Tongue (tissue), 3 donors: ENCODE measurements at places on chromosomes 7 and 10.
A peak's percentile ranks its signal among the peaks of the same experiment; 100 is the strongest.

DNA sequence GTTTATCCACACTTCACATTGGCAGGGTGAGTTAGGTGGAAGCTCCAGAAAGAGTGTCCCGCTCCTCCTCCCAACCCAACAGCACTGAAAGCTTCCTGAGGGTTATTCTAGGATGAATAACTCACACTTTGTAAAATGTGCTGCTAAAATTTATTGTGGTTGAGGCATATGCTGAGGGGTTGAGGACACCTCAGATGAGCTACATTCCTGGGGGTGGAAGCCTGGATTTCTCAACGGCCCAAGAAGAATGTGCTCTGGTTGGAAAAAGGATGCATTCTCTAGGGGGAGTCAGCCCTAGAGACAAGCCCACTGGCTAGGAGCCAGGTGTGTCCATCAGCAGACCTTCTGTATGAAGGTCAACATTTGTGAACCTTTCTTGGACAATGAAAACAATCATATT is 91.5 kb upstream of the PDE1C start:
- no peak for DNase-seq

DNA sequence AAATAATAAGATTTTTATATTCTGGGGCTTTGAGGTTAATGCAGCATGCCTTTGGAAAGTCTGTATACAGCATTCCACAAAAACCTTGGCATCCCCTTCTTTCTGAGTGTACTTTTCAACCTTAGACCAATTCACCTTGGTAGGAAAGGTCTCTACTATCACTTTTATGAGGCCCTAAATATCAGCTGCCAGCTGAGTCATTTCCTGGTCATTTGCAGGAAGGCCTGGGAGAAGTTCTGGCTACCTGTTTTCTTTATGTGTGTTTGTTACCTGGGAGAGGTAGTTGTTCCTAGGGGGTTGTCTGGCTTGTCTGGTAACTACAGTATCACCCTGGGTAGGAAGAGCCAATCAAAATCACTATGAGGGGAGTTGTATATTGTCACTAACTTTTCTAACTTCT is 4.1 kb downstream of the SPAM1 start:
- DNase-seq: no peak

DNA sequence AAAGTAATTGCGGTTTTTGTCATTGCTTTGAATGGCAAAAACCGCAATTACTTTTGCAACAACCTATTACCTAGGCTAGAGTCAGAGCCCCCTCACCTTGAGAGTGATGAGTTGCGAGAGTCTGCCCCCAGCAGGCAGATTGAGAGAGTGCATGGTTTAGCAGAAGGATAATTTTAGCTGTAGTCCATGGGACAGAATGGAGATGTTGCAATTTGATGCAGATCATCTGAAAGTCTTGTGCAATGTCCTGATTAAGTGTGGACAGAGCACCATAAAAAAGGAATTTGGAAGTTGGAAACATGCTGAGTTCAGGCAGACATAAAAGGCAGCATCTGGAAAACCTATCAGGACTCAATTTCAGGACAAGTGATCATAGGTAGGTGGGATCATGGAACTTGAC is 48.7 kb downstream of the GPR141 start:
- DNase-seq: peak; percentile 39

- no peak for DNase-seq
Measured at GRCh38 chr10:7479861-7480598, 69.2 kb upstream of the SFMBT2 start.

- DNase-seq: no peak
Measured at GRCh38 chr7:26361637-26362036, 70.0 kb downstream of the SNX10 start.

DNA sequence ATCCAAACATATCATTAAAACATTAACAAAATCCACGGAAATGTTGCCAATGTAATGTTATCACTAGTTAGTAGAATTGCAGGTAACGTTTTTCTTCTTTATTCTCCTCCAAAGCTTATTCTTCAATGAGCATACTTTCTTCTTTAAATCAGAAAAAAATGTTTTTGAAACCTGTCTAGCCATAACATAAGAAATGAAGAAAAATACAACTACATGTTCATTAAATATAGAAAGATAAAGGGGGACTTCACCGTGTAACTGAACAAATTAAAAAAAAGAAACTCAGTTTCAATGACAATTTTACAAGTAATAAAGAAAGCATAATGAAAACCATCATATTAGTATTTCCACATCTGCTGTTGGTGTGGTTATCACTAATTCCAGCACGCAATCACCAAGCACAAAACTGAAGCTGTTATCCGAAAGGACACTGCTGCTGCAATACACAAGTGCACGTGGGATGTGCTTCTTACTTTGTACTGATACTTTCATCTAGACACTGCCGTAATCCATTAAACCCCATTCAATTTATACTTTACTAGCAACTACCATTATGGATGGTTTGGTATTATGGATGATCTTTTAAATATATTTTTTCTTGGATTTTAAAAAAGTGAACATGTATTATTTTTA is 9.6 kb downstream of the ESYT2 start:
- no peak for DNase-seq
